Stimulated activated CD8-positive, alpha-beta memory T cell treated with anti-CD3 and anti-CD28 coated beads, Interleukin-12 subunit alpha, Interleukin-12 subunit beta, amount 100 ng/mL, for 4 hours (primary cell): ENCODE measurements at places on chromosomes 12 and 14.

DNA sequence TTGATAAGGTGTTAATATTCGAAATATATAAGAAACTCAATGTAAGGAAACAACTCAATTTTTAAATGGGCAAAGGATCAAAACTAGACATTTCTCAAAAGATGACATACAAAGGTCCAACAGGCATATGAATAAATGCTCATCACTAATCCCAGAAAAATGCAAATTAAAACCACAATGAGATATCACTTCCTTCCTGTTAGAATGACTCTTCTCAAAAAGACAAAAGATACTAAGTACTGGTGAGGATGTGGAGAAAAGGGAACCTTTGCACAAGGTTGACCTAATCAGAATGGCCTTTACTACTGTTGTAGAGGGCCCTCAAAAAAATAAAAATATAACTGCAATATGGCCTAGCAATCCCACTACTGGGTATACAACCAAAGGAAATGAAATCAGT is 383.4 kb downstream of the KCNH5 start:
- DNase-seq, result no peak

GRCh38 chr12:24075650-24076049 is 126.2 kb upstream of the SOX5 start:
- no peak for DNase-seq

GRCh38 chr12:67721248-67721647 is 72.7 kb downstream of the DYRK2 start:
- DNase-seq, result no peak

GRCh38 chr12:92416385-92416812 is 270.8 kb upstream of the BTG1 start:
- DNase-seq, result no peak

DNA sequence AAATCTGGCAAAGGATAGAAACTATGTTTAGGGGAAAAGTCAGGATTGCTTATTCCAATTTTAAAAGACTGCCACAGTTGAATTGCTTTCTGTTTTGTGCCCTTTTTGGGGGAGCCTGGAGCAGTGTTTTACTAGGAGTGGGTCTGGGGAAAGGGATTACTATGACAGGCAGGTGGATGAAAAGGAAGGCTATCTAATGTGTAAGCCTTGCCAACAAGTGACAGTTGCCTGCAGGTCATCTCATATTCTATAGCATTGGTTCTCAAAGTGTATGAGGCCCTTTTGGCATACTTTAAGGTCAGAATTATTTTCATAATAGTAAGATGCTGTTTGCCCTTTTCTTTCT is 4.1 kb downstream of the EID3 start:
- no peak for DNase-seq

GRCh38 chr14:98470663-98471062 is 801.3 kb downstream of the BCL11B start:
- no peak for DNase-seq

GRCh38 chr12:124543590-124544310 is 23.7 kb downstream of the NCOR2 start:
- no peak for DNase-seq

- DNase-seq, result no peak
Observed at GRCh38 chr14:70652871-70653270, 11.2 kb downstream of the TTC9 start.

- no peak for DNase-seq
Observed at GRCh38 chr14:66140213-66140918, 345.8 kb upstream of the CCDC196 start.

DNA sequence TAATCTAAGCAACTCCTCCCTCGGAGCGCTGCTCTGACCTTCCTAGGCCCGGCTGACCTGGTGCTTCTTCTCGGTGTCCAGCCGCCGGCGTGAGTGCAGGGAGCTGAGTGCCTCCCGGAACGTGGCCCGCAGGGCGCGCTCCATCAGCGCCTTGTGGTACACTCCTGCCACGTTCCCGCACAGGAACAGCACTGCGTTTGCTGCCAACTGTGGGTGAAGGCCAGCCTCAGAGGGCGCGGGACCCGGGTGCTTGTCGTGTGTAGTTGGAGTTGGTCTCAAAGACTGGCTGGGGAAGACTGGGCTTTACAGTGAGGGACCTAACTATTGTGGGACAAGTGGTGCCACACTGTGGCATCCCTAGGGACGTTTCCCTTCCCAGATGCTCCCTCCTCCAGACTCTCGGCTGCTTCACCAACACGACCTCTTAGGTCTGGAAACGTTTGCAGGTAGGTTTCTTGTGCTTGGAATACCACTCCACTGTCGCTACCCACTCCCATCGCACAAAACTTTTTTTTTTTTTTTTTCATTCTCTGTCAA is 3.1 kb downstream of the ADCY4 start:
- no peak for DNase-seq

- DNase-seq, result no peak
Observed at GRCh38 chr12:79415321-79415720, 275.4 kb downstream of the PAWR start.

DNA sequence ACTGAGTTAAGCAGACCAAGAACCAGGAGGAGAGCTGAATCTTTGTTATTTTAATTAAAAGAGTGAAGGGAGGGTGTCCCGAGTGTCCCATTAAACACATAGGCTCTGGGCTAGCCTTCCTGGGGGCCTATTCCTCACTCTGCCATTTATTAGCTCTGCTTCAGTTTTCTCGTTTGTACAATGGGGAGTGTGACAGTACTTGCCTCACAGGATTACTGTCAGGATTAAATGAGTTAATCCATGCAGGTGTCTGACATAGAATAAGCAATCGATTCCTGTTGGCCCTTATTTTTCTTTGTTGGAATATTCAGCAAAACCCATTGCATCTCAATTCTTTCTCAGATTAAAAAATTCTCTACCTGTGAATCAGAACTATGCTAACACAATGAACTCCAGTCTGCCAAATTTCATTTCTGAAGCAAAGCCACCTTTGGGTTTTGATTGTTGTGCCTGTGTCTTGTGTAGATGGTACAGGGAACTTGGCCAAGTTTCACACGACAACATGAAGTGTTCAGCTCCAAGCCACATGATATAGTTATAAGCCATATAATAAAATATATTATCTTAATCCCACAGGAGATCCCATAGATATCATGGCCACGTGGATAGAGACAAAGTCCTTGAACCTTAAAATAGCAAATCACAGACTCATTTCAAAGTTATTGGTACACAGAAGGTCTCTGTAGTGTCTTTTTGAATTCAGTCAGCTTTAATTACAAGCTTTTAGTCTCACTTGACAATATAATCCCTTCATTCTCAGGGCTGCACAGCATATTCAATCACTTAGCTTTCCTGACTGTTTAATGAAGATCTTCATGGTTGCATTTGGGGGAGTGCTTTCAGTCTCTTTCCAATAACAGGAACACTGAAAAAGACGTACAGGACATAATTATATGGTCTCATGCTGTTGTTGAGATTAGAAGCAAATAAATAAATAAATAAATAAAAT is 34.4 kb upstream of the CRY1 start:
- DNase-seq, result no peak
